Activated CD4-positive, alpha-beta T cell treated with anti-CD3 and anti-CD28 coated beads, Interleukin-2, amount 10 ng/mL, durations not matched to agents 24 days and 14 days (primary cell): ENCODE measurements at places on chromosomes 1 and 21. TPM values are rescaled to one million over a fixed set of nuclear protein-coding genes. Genes with fewer than 3 reads are reported as not detected.
A peak's percentile ranks its signal among the peaks of the same experiment; 100 is the strongest.

The GCSAML gene
- 0.12 and 0.14 TPM in 2 replicates for total RNA-seq

DNA sequence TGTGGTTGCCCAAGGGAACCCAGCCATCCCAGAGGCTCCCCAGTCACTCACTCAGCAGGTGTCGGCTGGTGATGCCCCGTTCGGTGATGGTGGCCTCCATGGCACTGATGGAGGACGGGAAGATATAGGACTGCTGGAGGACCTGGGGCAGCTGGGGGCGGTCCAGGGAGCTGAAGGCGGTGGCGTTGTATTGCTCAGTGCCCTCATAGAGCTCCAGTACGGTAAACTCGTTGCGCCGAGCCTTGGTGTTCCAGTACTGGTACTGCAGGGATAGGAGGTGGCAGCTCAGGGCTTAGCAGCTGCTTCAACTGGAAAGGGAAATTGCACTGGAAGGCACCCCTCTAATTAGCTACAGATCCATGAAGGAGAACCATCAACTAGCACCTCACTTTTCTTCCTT, 12.5 kb upstream of the UBR4 start:
- H3K36me3 ChIP-seq, result peaks cover 85% of the 10 kb centered on the region
- H3K27ac ChIP-seq, result no peak overlapping the region
- no peak overlapping the region for H3K4me3 ChIP-seq
- peaks cover 13% of the 10 kb centered on the region for H3K4me1 ChIP-seq
- DNase-seq, result no peak

DNA sequence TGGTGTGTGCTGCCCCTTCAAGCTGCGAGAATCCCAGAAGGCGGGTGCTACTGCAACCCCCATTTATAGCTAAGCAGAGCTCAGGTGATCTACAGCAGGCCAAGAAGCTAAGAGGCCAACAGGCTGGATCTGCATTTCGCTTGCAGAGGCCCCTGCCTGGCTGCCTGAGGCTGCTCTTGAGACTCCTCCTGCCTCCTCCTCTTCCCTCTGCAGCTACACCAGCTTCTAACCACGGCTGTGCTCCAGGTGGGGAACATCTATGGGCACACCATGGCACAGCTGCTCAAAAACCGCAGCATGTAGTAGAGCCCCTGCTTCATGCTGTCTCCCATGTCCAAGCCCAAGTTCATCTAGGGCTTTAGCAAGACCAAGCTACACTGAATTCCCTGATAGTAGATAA, 72.9 kb upstream of the ZNF678 start:
- H3K4me3 ChIP-seq, result no peak overlapping the region
- H3K27me3 ChIP-seq, result no peaks in the 10 kb centered on the region
- H3K27ac ChIP-seq, result no peak overlapping the region
- H3K36me3 ChIP-seq, result no peaks in the 10 kb centered on the region
- H3K4me1 ChIP-seq, result no peaks in the 10 kb centered on the region
- DNase-seq, result peak; percentile 43

GRCh38 chr1:163477276-163477830, 155.6 kb downstream of the NUF2 start:
- no peak overlapping the region for H3K4me3 ChIP-seq
- H3K27ac ChIP-seq, result no peak overlapping the region
- DNase-seq, result no peak
- no peaks in the 10 kb centered on the region for H3K27me3 ChIP-seq
- no peaks in the 10 kb centered on the region for H3K4me1 ChIP-seq
- H3K36me3 ChIP-seq, result no peaks in the 10 kb centered on the region

The PDZK1 gene
- total RNA-seq, result 0.16 TPM in 1 of 2 replicates, not detected in the other

The TMEM125 gene
- total RNA-seq, result not detected in 2 replicates

DNA sequence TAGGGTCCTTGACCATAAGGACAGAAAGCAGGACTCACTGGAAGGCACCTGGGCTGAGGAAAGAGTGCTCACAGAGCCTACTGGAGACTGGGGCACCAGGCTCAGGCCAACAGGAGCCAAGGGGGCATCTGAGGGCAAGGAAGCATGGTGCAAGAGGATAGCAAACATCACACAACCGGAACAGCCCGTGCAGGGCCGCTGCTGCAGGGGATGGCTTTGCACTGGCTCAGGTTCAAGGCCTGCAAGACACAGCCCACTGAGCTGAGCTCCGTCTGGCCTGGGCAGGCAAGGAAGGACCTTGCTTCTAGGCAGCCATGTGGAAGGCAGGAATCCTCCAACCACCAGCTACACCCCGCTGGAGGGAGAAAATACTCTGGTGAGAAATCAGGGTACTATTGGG, 59.8 kb upstream of the KIF26B start:
- no peaks in the 10 kb centered on the region for H3K36me3 ChIP-seq
- H3K27ac ChIP-seq, result no peak overlapping the region
- no peaks in the 10 kb centered on the region for H3K27me3 ChIP-seq
- no peak for DNase-seq
- H3K4me3 ChIP-seq, result no peak overlapping the region
- H3K4me1 ChIP-seq, result no peaks in the 10 kb centered on the region

DNA sequence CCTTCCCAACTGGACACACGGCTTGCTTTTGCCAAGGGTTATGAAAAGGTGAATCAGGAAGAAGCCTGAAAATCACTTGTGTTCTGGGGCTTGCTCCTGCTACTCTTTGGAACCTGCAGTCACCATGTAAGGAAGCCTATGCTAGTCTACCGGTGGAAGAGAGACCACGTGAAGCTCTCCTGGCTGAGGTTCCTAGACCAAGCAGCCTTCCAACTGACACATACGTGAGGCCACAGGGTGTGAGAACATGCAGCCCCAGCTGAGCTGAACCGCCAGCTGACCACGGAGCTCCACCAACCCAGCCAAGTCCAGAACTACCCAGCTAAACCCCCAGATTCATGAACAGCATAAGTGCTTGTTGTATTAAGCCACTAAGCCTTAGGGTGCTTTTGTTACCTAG, 72.8 kb upstream of the KRTAP19-8 start:
- no peak overlapping the region for H3K4me3 ChIP-seq
- peaks cover 6% of the 10 kb centered on the region for H3K4me1 ChIP-seq
- no peaks in the 10 kb centered on the region for H3K27me3 ChIP-seq
- H3K27ac ChIP-seq, result no peak overlapping the region
- peaks cover 11% of the 10 kb centered on the region for H3K36me3 ChIP-seq

The PTGFRN gene
- total RNA-seq, result 35.4 and 35.6 TPM in 2 replicates
